CMK (cell line): ENCODE measurements at places on chromosomes 1 and 21.

DNA sequence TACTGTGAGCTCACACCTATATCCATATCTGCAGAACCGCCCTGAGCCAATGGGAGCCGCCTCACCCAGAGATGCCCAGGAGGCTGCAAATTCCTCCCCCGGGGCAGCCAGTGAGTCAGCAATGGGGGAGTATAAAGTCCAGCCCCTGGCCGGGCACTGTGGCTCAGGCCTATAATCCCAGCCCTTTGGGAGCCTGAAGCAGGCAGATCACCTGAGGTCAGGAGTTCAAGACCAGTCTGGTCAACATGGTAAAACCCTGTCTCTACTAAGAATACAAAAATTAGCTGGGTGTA lies 5.0 kb upstream of the CLCNKB start:
- no peak for DNase-seq

GRCh38 chr1:211174375-211174774 lies 40.4 kb upstream of the KCNH1 start:
- DNase-seq, result no peak

DNA sequence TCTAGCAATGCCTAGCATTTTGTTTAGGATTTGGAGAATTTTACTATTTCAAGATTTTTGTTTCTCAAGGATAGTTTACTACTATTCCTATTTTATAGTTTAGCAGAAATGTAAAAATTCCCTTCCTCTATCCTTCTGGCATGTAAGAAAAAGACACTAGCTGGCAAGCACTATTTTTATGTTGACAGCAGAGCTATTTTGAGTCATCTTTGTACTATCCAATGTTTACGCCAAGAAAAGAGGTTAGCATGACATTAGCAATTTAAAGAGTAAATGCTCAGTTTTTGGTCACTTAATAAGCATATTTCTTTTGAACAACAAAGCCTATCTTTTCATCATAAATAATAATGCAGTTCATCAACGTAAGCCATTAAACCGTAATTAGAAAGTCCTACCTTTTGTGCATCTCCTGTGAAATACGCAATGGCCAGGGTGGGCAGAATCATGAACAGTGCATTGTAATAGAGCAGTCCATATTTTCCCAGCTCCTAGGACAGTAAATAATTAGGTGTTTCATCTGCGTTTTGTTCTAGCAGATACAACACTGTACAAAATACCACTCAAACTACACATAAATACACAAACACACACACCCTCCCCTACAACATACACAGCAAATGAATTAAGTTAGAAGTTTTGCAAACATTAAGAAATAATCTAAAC lies 12.0 kb downstream of the SLC35D1 start:
- DNase-seq, result no peak

DNA sequence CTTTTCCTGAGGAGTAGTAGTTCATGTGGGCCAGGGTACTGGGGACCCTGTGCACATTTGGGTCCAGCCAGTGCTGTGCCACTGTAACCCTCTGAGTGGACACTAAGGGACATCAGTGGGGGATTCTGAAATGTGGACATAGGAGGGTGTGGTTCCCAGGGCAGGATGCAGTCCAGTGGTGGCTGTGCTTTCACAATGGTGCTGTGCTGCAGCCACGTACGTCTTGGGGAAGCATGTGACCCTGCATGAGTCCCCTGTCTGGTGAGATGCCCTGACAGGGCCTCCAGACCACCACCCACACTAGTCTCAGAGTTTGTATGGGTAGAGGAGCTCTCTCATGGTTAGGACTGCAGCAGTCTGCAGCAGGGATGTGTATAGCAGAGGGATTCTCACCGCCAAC lies 37.8 kb upstream of the WNT2B start:
- no peak for DNase-seq

DNA sequence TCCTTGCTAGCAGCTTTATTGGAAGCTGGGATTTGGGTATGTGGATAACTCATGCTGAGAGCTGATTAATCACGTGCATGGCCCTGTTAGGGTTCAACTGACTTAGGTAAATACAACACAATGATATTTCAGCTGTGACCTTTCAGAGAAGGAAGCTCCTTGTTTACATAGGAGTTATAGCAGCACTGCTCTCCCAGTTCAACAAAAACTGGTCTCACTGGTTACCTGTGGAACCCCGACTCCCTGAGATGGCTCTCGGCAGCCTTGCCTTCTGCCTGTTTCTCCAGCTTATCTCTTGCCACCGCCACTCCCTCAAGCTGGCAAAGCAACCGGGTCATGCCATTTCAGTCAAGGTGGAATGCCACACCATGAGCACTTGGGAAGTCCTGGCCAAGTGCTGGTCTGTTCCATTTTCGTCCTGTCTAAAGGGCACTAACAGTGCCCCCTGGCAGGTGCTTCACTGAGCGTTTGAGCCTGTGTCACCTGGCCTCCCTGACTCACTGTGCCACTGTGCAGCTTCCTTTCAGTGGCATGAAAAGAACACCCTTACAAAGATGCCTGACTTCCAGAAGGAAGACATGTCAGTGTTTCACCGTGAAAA lies 31.6 kb downstream of the DOP1B start:
- DNase-seq, result no peak

GRCh38 chr1:1599030-1599934 lies 653 bp downstream of the FNDC10 start:
- peak; percentile 56 for DNase-seq

DNA sequence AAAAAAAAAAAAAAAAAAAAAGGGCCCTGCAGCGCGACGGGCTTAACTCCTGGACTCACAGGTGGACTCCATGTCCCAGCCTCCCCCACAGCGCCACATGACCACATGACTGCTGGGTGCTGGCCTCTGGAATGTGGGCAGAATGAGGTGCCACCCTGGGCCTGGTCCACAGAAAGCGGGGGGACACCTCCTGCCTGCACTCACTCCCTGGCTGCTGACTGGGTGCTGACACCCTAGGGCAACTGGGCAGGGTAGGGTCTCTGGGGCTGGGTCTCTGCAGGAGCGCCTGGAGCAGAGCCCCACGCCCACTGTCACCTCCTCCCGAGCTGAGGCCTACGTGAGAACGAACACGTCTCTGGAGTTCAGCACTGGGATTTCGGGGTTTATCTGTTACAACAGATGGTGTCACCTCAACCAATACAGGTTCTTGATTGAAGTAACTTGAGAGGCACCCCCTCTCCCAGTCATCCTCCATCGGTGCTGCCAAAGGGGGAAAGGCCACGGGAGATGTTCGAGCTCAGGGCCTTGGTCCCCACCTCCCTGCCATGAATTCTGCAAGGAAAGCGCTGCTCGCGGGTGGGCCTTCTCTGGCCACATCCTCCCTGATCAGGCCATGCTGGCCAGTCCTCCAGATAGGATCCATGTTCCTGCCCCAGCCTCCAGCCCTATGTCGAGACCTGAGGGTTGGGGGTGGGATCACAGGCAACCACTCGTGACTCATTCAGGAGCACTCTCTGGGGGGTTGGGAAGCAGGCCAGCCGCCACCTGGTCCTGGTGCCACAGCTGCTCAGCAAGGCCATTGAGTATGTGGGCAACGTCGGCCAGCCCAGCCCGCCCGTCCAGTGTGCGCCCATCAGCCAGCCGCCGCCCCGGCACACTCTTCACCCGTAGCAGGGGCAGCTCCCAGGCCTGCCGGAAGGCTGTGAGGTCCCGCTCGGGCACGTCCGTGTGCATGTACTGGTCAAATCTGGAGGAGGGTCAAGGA lies 5.4 kb downstream of the CPLANE2 start:
- no peak for DNase-seq

DNA sequence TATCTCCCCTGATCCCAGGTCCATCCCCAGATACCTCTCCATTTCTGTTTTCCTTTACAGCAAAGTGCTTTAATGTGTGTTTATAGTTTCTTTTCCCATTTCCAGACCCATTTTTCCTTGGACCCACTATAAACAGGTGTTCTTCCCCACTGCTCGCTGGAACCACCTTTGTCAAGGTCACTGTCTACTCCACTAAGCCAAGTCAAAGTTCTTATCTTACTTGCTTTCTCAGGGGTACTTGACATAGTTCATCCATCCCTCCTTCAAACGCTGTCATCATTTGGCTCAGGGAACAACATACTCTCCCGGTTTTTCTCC lies 8.3 kb downstream of the SLAMF1 start:
- no peak for DNase-seq
